ENCODE measurements at places on chromosomes 16 and 17.

- no peak for DNase-seq
These were observed 85.5 kb upstream of the ZNF469 start for GRCh38 chr16:88297178-88297720.

- no peak for DNase-seq
These were observed 4.9 kb downstream of the PRCD start for GRCh38 chr17:76544546-76545365.

GRCh38 chr16:1612320-1613111 lies at the start of gene CRAMP1:
TSS of gene CRAMP1 (plus strand) at chr16:1612360. CDS start at chr16:1614640, 2,280 bp downstream.
- no peak for DNase-seq

GRCh38 chr16:2004795-2005517 lies 4.7 kb downstream of the ZNF598 start:
- DNase-seq, result no peak

GRCh38 chr16:58177353-58177710 lies 20.6 kb downstream of the CSNK2A2 start:
- no peak for DNase-seq

DNA sequence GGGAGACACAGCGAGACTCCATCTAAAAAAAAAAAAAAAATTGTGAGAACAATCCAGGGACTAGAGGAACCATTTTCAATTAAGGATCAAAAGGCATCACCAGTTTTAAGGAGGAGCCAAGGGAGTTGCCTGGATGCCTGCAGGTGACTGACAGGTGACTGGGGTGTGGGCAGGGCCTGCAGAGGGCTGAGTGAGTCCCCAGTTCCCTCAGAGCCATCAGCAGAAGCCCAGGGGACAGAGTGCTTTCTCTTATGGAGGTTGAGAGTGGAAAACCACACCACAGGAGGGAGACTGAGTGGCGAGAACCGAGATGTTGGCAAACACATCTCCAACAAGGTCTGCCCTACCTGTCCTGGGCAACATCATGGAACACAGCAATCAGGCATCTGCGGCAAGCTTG lies 27.1 kb upstream of the CREBBP start:
- DNase-seq, result no peak

GRCh38 chr17:21772321-21772720 lies 80.0 kb downstream of the KCNJ18 start:
- DNase-seq, result no peak

- DNase-seq, result no peak
These were observed 1.7 kb downstream of the ARHGAP27 start for GRCh38 chr17:45430738-45431530.

DNA sequence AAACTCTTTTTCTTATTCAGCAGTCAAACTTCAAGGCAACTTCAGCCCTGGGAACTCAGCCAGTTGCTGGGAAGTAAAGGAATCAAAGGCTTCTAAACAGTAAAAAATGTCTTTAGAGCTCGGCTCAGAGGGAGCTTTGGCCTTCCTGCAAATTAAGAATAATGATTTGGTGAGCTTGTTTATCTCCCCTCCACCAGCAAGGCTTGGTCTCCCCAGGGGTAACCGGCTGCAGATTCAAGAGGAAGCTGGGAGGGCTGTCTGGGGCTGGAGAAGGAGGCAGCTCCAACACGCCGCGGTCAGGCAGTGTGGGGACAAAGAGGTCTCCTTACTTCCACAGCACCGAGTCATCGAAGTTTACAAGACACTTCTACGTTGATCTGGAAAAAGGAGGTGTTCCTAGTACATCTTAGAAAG lies 17.7 kb upstream of the DOC2B start:
- no peak for DNase-seq

DNA sequence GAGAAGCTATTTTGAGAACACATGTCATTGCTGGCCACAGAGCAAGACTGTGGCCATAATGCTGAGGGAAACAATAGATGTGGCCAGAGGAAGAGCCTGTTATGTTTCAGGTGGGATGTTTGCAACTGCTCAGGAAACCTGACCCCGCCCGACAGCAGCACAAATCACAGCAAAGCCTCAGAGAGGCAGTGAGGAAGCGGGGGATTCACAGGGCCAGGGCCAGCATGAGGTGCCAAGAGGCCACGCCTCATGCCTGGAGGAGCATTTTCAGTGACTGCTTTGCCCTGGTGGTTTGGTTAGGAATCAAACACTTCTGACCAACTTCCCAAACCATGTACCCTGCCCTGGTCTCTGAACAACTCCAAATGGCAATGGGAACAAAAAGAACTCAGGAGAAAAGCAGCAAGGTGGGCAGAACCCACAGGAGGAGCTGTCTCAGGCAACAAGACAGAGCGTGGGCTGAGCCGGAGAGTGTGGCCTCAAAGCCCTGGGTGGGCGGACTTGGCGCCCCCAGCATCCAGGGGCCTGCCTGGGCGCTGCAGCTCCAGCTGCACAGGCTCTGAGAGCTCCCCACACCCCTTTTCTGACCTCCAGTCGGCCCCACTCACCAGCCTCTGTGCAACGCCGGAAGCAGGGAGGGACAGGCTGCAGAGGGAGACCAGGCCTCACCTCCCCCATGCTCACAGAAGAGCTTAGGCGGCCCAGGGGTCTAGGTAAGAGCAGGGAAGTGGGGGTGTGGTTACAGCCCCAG lies 20.6 kb downstream of the HIC1 start:
- no peak for DNase-seq

GRCh38 chr17:75315541-75316243 lies 26.5 kb upstream of the SLC25A19 start:
- DNase-seq, result no peak

DNA sequence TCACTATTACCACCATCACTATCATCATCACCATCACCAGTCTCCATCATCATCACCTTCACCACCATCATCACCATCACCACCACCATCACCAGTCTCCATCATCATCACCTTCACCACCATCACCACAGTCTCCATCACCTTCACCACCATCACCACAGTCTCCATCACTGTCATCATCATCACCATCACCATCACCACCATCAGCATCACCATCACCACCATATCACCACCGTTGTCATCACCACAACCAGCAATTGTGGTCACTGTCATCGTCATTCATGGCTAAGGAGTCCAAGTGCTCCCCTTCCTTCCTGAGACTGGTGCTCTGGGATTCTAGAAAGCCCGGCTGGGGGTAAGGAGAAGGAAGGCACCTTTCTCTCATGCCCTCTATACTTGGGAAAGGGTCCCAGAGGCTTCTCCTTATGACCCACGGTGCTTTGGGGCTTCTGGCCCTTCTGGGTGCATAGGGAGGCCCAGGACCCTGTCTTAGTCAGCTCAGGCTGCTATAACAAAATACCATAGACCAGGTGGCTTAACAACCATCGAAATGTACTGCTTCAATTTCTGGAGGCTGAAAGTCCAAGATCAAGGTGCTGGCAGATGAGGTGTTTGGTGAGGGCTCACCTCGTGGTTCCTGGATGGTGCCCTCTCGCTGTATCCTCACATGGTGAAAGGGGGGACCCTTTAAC lies 93.4 kb upstream of the GSE1 start:
- no peak for DNase-seq

GRCh38 chr16:72978212-72978611 lies 69.7 kb downstream of the ZFHX3 start:
- DNase-seq, result no peak

DNA sequence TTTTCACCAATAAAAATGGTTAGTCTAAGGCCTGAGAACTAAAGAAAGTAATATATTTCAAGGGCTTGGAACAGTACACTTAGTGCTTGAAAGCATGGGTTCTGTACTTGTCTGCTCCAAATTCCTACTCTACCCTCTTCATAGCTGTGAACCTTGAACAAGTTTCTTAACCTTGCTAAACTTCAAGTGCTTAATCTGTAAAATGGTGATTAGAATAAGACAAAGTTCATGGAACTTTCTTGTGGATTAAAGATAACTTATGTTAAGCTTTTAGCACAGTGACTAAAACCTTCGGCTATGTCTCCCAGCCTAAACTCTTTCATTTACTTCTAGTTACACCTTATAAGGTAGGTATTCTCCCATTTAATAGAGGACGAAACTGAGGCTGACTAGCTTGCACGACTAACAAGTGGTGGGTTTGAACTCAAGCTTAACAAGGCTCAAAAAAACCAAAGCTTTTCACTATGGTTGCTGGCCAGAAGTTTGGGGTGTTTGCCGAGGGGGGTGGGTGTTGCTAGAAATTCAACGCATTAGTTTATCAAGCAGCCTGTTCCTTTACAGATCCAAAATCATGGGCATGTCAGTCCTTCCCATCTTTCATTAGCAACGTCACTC lies 28.8 kb downstream of the CDRT4 start:
- no peak for DNase-seq

DNA sequence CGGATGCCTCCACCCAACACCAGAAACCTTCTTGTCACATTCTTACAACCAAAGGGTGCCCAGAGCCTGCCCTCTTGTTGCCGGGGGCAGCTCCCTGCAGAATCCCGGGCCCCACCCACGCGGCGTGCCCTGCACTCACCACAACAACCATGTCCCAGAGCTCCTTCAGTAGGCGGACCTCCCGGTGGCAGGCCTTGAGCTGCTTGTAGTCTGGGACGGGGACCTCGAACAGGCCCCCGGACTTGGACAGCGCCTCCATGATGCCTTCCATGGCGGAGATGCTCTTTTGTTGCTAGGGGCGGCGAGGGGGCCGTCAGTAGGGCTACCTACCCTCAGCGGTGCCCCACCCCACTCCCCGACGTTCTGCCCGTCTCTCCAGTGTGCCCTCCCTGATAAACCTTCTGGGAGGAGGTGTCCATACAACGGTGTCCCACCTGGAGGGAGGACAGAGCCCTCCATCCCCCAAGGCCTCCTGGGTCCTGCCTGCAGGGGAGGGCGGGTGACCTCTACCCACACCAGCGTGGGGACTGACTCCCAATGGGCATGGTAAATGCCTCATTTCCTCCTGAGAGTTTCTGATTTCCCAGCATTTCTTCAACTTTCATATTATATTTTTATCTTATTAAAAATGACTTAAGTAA lies 52.2 kb downstream of the DNAH17 start:
- DNase-seq, result no peak

- DNase-seq, result peak; percentile 23
These were observed 18.6 kb downstream of the RAD51C start for GRCh38 chr17:58710948-58711552.

- DNase-seq, result no peak
These were observed 211.4 kb downstream of the GSG1L start for GRCh38 chr16:27852116-27852515.

- no peak for DNase-seq
These were observed 2.7 kb downstream of the PLLP start for GRCh38 chr16:57281791-57282190.

GRCh38 chr17:64772845-64773299 lies 110.8 kb upstream of the SMURF2 start:
- no peak for DNase-seq

DNA sequence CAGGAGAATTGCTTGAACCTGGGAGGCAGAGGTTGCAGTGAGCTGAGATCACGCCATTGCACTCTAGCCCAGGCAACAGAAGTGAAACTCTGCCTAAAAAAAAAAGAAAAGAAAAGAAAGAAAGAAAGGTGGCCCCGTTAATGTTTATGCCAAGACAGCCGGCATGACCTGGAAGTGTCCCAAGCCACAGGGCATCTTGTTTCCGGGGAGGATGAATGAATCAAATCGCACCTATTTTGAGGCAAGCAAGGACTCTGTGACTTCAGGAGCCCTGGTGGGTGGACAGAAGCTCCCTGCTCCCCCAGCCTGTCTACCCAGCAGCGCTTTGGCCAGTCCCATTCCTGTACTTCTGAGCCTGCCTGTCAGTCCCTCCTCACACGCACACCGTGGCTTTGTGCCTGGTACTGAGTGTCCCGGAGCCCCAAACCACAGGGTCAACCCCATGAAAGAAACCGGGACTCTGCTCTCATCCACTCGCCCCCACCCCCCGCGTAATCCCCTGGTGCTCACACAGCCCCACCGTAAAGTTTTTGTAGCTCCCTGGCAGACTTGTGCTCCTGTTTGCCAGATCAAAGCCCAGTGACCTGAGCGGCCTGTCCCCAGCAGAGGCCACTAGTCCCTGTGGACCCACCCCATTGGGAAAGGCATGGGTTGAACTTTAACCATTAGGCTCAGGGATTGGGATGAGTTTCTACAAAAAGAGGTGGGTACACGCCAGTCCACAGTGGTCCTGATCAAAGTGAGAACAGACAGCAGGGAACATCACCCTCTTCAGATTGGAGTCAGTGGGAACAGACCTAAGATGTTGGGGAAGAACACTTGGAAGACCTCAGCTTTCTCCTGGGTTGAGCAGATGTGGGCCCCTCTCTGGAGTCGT lies 19.3 kb downstream of the CD2BP2 start:
- DNase-seq, result no peak

DNA sequence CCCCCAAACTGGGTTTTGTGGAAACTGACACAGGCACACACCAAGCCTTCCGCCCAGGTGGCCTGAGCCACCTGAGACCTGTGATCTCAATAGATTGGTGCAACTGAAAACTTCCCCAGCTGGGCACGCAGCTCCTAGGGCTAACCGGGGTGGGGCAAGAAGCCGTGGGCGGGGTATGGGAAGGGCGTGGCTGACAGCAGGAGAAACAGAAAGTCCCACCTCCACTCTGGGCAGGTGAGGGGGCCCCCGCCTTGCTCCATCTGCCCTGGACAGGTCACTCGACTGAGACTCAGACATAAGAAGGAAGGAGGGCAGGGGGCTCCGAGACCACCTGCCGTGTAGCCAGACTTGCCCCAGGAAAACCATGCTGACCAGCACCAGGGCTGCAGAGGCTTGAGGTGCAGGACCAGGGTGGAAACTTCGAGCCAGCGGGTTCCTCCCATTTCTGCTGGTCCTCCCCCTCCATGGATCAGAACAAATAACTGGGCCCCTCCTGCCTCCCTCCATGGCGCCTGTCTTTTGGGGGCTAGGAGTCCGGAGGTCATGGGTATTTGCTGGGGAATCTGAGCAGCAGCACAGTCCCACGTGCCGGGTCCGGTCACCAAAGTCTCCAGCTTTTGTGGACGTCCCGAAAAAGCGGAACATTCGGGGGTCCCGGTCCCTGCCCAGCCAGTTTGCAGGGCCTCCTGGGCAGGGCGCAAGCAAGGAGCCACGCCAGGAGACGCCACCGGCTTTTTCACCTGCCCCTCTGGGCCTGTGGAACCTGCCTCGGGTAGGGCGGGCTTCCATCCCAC lies 1.3 kb downstream of the TIMP2 start:
- DNase-seq, result no peak

- DNase-seq, result no peak
These were observed 14.9 kb upstream of the ITGAE start for GRCh38 chr17:3815925-3816324.

GRCh38 chr17:7841915-7842379 lies 7.9 kb downstream of the KDM6B start:
- peak; percentile 76 for DNase-seq

- no peak for DNase-seq
These were observed 283.1 kb downstream of the SEC14L1 start for GRCh38 chr17:77423589-77424451.

- DNase-seq, result no peak
These were observed 77.0 kb upstream of the CA10 start for GRCh38 chr17:52235516-52235915.

Data from NT2/D1 (cell line).